ENCODE measurements at places on chromosomes 5 and 9.

GRCh38 chr5:59519338-59519737, 374.2 kb downstream of the PDE4D start:
- no peak for DNase-seq

DNA sequence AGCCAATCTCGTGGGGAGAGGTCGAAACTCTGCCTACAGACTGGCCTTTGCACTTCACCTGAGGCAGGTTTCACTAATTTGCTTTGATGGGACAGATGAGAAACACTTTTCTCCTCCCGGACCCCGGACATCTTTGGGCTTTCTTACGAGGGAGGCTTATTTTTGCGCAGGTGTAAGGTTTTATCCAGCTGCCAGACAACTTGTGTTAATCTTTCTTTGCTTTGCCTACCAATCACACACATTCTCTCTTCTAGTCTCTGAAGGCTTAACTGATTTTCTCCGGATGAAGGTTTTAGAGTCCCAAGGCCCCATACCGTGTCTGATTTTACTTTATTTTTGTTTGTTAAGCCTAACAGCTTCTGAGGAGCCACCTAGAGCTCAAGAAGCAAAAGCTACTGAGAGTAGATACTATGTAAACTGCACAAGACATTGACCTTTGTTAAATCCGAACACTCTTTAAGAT, 436 bp upstream of the EMB start:
- DNase-seq: no peak

DNA sequence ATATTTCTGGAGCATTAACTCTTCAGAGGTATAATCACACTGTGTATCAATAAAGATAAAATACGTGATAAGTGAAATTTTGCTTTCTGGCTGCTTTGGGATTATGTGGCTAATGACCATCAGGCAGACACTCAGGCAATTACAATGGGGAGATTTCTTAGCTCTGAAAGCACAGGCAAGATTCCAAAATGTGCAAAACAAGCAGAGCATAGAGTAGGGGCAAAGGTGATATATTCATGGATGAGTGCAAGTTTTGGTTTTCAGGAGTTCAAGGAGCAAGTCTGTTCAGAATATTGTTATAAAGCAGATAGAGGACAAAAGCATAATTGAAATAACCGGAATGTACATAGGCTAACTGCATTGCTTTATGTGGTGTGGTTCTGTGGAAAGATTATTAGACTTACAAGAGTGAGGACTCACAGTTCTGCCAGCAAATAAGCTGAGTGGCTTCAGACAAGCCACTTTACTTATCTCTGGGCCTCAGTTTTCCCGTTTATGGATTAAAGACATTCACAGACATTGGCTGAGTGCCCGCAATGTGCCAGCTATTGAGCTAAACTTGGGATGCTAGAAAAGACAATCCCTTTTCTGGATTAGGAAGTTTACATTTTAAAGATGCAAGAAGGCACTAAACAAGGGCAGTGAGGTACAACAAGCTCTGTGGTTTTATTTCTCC, 945.6 kb upstream of the ARRDC3 start:
- no peak for DNase-seq

DNA sequence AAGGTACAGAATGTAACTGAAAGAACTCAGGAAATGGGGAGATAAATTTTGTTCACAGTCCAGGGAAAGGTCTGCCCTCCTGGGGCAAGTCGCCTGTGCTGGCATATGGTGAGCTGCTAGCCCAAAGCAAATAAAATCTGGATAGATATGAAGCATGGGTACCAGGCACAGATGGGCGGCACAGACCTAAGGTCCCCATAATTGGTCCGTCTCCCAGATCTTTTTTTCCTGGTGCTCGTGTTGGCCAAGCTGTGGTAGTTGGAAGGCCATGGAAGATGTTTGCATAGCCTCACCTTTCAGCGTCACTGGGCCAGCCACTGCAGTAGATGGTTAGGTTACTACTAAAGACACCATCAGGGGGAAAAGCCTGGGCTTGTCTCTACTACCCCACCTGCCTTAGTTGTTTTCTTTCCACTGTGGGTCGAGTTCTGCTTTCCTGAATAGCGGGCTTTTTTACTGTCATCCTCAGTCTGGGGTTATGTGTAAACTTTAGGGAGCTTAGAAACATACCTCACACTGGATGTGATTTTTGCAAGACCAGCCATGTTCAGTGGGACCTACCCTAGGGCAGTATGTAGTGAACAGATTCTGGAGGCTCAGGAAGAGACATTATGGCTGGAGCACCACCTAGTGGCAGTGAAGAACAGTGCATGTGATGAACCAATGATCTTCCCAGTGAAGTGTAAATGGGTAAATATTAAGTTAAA, 24.2 kb upstream of the GLRX start:
- DNase-seq: peak; percentile 41

GRCh38 chr9:77726289-77726688, 78.2 kb upstream of the GNA14 start:
- DNase-seq: no peak

GRCh38 chr9:78697618-78698017, 400.7 kb downstream of the PSAT1 start:
- DNase-seq: no peak

- DNase-seq: no peak
Measured at GRCh38 chr9:125993466-125993865, 246.3 kb downstream of the PBX3 start.

- DNase-seq: no peak
Measured at GRCh38 chr9:79868567-79869189, 296.9 kb downstream of the TLE4 start.

DNA sequence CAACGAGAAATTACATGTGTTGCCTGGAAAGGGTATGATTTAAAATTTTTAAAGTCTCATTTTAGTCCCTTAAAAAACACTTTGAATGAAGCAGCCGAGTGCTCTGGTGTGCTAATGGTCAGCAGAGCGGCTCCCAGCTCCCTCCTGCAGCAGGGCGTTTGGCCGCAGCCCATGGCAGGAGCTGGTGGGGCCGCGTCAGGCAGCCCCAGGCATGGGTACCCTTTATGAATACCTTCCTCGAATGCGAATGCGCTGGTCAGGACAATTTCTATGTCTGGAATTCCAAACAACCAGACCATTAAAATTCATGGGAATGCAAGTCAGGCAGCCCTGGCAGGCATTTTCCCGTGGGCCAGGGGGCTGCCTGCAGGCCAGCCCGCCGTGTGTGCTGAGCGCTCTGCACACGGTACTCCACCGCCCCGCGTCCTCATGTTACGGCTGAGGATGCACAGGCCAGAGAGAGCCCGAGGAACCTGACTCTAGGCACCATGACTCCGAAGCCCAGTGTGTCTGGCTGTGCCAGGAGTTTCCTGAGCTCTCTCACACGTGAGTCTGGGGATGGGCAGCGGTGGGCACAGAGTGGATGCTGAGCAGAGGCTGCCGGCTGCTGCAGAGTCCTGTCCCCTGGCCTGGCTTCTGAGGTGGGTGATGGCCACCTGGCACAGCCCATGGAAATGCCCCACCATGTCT, 123.7 kb downstream of the WNK2 start:
- no peak for DNase-seq

DNA sequence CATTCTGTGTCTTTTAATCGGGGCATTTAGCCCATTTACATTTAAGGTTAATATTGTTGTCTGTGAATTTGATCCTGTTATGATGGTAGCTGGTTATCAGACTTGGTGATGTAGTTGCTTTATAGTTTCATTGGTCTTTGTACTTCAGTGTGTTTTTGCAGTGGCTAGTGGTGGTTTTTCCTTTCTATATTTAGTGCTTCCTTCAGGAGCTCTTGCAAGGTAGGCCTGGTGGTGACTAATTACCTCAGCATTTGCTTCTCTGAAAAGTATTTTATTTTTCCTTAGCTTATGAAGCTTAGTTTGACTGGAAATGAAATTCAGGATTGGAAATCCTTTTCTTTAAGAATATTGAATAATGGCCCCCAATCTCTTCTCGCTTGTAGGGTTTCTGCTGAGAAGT, 156.9 kb downstream of the CNTLN start:
- DNase-seq: no peak

- DNase-seq: no peak
Measured at GRCh38 chr9:88716596-88717290, 181.8 kb downstream of the NXNL2 start.

DNA sequence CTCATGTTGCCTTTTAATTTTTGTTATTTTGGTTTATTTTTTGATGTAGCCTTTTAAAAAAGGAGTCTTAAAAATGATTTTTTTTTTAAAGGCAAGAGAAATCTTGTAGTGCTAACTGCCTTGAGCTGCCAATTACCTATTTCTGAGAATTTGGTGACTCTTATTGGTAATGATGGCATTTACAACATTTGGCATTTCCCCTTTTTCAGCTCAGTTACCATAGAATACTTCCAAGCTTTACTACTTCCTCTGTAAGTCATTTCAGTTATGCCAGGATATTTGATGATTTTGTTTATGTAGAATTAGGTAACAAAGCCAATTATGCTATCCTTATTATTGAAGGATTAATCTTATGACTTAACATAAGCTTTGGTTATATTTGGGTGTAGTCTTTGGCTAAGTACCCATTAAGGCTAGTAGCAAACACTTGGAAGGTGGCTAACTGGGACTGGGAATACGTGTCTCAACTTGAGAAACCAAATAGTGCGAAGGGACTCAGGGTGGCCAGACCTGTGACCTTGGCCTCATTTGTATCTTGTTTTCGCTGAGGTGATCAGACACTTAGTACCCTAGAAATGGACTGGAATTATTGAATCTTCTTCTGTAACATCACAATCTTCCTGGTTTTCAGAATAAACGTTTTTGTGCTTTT, 27.7 kb downstream of the CDC37L1 start:
- DNase-seq: no peak

DNA sequence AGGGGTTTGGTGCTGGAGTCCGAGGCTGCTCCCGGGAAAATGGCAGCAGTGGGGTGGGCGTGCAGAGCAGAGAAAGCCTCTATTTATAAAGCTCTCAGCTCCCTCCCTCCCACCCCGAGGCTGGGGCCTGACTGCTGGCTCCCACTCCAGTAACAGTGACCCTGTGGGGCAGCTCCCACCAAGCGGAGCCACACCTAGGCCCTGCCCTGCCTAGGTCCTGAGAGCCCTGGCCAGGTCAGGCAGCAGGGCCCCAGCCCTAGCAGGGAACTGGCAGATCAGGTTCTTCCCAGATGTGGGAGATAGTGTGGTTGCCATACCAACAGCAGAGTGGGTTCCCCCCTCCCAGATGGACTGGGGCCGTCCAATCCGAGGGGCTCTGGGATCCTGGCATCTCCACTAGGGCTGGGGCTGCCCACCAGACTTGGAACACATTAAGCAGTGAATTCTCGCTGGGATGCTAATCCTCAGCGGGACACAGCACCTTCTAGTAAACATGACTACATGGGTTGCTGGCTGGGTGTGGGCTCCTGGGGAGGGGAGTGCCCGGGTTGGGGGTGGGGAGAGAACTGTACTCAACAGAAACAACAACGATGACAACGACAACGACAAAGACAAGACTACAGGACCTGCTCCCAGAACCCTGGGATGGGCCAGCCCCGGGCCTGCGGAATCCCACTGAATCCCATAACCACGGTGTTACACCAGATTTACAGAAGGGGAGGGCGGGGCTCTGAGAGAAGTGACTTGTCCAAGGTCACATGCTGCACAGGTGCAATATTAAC, 1.5 kb downstream of the SH3GLB2 start:
- no peak for DNase-seq

DNA sequence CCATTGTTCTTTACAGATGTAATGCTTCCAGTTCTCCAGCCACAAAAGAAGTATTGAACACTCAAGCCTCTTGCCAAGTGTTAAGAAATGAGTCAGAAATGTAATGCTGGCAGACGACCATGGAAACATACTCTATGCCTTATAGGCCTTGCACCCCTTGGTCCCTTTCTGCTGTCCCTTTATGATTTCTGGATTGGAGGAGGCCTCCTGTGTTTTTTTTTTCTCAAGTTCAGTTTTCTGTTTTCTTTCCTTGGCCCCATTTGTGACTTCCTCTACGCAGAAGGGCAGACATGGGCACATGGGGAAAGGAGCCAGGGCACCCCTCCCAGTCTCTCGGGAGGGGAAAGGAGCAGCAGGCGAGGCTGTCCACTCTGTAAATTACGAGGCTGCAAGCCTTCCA, 53.4 kb downstream of the SNX18 start:
- no peak for DNase-seq

DNA sequence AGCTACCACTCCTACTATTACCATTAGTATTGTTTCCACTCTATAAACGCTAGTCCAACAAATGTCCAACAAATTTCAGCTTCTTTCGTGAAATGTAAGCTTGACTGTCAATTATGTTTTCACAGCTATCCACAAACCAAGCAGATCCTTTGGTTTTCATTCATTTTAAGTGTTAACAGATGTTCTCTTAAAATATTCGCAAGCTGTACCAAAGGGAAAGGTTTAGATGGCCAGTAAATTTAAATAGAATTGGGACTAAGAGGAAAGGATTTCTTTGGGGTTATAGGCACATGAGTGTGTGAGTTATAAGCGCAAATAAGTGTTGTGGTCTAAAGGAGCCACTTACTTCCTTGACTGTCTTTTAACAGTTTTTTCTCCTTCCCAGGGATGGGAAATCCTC, 136.8 kb upstream of the ADRA1B start:
- no peak for DNase-seq
